NCI-H2029 treated with DMSO at 0.1 percent for 48 hours (cell line): ENCODE measurements at places on chromosomes 5 and 9.

- DNase-seq: no peak
These were observed 105.0 kb downstream of the CDC42SE2 start for GRCh38 chr5:131368866-131369265.

- DNase-seq: no peak
These were observed 434.5 kb upstream of the TUSC1 start for GRCh38 chr9:26112724-26113123.

DNA sequence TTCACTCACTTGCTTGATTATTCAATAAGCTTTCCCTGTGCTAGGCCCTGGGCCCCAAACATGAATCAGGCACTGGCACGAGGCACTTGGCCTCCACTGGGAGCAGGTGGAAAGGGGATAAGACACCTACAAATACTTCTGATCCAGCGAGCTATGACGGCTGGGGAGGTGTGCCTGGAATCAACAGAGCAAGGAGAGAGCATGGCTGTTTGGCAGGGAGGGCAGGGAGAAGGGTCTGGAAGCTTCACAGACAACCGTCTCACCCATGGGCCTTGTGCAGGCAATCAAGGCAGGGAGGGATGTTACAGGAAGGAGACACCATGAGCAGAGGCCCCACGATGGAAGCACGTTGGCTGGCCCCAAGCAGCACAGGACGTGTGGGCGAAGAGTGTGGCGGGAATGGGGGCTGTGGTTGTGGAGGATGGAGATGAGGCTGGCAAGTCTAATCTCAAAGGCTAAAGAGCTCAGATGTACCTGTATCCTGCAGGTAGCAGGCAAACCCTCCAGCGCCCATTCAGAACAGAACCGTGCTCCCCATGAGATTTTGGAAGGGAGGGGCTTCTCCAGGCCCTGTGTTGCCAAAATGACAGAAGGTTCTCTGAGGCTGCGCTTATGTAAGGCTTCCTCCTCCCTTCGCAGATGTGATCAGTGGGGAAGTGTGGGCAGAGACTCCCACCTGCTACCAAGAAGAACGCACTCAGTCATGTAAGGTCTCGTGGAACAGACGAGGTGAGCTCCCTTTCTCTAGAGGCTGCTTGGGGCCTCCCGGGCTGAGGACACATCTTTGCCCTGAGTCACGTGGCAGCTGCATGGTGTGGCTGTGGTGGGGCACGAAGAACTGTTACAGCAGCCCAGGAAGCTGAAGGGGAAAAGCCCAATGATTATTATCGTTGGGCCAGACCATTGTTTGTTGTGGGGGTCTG is 189.7 kb downstream of the DAB2IP start:
- no peak for DNase-seq

DNA sequence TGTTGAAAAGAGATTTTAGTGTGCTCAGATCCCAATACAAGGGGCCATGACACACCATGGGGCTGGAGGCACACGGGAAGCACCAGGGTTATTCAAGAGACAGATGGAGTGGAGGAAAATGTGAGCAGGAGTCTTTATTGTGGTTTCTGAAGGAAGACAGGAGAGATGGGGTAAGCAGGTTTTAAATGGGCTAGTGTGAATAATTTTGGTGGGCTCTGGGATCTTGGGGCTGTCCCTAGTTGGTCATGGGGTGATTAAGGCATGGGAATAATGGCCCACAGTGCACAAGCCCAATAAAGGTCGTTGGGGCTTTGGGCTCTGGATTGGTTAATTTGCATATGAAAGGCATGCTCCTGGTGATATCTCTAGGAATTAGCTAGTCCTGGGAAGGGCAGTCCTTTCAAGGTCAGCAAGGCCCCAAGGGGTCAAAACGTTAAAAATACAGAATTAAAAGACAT is 3.6 kb upstream of the SCGB3A2 start:
- DNase-seq: no peak

DNA sequence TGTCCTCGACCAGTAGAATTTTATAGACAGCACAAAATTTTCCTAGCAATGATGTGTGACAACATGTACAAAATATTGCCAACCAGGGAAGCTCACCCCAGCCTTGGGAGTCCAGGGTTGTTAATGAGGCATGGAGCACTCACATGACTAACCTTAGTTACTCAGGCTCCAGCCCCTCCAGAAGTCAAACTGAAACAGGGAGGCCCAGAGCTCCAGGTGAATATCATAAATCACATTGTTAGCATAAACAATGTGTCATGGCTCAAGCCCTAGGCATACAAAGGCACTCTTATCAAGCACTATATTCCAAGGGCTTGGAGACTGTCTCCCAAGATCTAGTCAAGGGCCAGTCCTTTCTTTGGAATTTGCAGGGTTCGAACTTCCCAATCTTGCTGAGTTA is 44.4 kb downstream of the TNFAIP8 start:
- no peak for DNase-seq

DNA sequence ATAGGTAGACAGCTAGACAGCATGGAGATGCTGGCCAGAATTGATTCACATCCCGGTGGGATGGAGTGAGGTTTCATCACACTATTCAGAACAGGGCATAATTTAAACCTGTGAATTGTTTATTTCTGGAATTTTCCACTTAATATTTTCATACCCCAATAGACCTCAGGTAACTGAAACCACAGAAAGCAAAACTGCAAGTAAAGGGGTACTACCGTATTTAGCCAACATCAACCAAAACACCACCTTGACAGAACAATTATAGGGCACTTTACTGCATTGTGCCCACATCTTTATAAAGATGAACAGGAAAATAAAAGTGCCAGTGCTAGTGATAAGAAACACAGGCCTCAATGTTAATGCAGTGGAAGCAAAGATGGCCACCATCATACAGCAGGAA is 7.5 kb downstream of the SERINC5 start:
- no peak for DNase-seq
